ENCODE measurements at places on chromosomes 12 and 14.

GRCh38 chr14:77310026-77310425, 10.7 kb downstream of the POMT2 start:
- peak; percentile 11 for DNase-seq

DNA sequence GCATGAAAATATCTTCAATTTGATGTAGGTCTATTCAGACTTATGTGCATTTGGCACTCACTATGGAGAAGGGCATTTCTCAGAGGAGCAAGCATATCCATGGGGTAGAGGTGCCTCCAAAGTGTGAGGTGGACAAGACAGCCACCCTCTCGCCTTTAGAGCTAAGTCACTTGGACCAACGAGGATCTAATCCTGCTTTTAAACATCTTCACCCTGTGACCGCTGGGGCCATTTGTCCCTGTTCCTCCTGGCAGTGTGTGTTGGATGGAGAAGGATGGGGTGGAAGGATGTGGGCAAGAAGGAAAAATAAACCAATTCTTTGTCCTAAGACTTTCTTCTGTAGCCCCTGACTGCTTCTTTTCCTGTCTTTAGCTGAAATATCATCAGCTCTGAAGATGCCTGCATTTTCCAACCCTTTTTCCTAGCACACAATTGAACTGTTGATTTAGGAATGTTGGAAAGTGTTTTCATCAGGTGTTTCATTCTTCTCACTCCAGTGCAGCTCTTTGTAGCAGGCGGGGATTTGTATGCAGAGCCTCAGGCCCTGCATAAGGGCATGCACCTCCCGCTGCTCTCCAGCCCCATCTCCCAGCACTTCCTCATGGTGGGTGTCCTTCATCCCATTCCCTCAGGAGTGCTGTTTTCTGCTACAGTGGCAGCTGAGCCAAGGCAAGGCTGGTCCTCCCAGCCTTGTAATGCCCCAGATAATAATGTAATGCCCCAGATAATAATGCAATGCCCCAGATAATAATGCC, 5.3 kb downstream of the FGF6 start:
- no peak for DNase-seq

- DNase-seq = no peak
Observed at GRCh38 chr14:90427848-90428426, 31.1 kb downstream of the CALM1 start.

DNA sequence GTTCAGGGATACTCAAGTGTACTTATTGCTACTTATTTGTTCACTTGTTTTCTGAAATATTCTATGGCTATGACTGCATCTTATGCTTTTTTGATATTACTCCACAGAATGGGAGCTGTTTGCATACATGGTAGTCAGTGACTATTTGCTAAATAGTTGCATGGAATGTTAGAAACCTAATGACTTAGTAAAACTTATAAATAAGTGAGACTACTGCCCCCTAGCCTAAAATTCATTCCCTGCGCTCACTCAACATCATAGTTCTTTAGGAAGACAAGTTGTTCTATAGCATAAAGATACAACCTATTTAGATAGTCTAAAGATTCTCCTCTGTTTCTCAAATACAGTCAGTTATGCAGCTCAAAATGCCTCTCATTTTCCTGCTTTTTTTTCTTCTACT, 305.5 kb downstream of the CEP128 start:
- DNase-seq = no peak

GRCh38 chr14:53515276-53515675, 362.2 kb upstream of the DDHD1 start:
- DNase-seq = peak; percentile 76

GRCh38 chr14:59905188-59905587, 14.8 kb upstream of the LRRC9 start:
- no peak for DNase-seq

DNA sequence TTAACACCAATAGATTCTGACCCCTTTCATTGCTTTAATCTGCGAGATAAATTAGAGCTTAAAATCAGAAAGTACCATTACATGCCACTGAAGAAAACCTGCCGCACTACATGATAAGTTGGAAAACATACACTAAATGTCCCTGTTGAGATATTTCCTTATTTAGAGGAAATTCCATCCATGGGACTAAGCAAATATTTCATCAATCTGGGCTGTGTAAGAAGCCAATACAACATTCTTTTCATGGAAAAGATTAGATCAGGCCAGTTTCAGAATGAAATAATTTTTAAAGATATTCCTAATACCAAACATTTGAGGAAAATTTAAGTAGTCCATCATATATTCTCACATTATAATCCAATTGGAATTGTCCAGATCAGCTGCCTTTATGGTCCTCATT, 112.8 kb downstream of the LLPH start:
- DNase-seq = peak; percentile 31

DNA sequence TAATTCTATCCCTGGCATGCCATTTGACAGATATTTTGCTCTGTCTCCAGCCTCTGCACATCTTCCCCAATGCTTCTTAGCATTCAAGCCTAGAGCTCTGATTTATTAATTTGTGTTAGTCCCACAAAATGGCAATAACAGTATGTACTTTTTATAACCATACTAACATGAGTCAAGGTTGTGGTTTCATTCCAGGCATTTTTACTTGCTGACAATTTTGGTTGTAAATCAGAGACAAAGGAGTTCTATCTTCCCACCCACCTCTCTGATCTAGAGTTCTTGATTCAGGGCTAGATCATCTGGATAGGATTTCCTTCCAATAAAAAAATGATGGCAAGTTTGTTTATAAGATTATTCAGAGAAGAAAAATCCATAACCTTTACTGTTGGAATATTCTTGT, 18.5 kb upstream of the CISTR start:
- peak; percentile 96 for DNase-seq

DNA sequence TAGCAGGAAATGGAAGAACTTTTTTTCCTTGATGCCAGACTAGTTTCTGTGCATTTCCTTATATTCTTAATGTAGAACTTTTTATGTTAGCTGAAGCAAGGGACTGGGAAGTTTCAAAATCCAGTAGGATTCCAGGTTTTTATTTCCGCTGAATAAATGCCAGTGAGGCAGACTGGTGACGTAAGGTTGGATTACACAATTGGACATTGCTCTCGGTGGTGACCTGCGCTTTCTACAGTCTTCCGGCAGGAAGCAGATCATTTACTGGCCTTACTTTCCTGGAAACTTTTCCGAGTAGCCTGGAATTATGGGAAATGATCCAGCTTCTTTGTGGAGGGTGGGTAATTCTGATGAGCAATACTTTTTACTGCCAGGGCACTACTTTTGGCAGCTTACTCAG, 3.6 kb downstream of the IFT43 start:
- no peak for DNase-seq

DNA sequence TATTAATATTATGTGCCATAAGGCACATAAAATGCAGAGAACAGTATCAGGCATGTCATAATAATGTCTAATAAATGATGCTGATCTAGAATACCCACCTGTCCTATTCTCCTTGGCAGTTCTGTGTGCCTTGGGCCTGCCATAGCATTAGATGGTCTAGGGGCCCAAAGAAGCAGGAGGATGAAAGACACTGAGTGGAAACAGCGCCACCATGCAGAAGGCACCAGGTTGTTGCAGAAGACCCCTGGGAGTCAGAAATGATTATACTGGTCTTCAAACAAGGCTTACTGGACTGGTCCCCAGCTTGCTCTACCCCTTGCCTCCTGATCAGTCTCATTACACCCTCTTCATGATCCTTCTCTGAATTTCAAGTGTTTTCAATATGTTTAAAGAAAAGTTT, 353.3 kb downstream of the GRIN2B start:
- DNase-seq = no peak

- no peak for DNase-seq
Observed at GRCh38 chr12:647385-648085, 15.7 kb downstream of the NINJ2 start.

GRCh38 chr12:46608431-46609272, 217.1 kb downstream of the SLC38A4 start:
- DNase-seq = peak; percentile 87

GRCh38 chr12:72978999-72979398, 706.8 kb downstream of the TRHDE start:
- no peak for DNase-seq

- no peak for DNase-seq
Observed at GRCh38 chr12:39205969-39206368, 237.0 kb downstream of the KIF21A start.

DNA sequence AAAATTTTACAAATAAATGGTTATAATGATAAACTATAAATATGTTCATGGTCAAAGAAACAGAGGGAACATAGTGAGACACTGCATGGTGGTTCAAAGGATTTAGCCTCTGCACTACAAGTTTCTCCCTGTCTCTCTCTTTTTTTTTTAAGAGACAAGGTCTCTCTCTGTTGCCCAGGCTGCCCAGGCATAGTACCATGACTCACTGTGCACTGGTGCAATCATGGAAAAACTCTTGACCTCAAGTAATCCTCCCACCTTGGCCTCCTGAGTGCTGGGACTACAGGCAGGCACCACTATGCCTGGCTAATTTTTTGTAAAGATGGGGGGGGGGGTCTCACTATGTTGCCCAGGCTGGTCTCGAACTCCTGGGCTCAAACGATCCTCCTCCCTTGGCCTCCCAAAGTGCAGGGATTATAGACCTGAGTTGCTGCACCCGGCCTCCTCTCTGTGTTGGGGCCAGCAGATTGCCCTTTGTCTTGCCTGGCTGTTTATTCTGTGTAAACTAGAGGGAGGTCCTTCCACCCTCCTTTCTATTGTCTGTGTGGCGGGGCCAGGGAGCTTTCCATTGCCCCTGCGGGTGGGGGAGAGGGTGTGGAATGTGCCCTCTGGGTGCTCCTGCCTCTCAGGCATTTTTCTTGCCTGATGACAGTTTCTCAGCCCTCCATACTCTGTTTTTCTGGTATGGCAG, 22.1 kb downstream of the MTHFD1 start:
- peak; percentile 32 for DNase-seq

- peak; percentile 18 for DNase-seq
Observed at GRCh38 chr12:10027721-10028120, 2.8 kb upstream of the CLEC9A start.

GRCh38 chr12:117089463-117089862, 9.8 kb downstream of the TESC start:
- DNase-seq = no peak

DNA sequence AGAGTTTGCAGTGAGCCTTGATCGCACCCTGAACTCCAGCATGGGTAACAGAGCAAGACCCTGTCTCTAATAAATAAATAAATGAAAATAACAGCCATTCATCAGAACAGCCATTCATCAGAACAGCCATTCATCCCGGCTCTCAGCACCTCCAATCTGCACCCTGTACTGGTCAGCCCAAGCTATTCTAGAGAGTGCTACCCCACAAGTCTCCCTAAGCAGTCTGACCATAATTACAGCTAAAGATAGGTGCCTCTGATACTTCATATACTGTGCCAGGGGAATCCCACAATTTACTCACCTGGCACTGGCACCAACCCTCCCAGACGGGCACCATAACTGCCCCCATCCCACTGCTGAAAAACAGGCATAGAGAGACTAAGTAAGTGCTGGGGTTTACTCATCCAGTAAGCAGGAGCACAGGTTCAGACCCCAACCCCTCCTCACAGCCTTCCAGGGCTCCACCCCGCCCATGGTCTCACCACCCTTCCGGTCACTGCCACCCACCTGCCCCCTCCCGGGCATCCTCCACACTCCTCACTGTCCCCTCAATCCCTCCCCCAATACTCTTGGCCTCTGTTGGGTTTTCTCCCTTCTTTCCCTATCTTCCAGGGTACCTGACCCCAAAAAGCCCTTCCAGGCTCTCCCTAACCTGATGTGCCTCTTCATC, 15.2 kb upstream of the EIF5 start:
- DNase-seq = no peak

GRCh38 chr12:5912437-5913334, 32.4 kb downstream of the ANO2 start:
- no peak for DNase-seq

- no peak for DNase-seq
Observed at GRCh38 chr14:37194698-37195097, 3.0 kb upstream of the MIPOL1 start.

GRCh38 chr14:91872011-91872501, 4.7 kb upstream of the TC2N start:
- no peak for DNase-seq

DNA sequence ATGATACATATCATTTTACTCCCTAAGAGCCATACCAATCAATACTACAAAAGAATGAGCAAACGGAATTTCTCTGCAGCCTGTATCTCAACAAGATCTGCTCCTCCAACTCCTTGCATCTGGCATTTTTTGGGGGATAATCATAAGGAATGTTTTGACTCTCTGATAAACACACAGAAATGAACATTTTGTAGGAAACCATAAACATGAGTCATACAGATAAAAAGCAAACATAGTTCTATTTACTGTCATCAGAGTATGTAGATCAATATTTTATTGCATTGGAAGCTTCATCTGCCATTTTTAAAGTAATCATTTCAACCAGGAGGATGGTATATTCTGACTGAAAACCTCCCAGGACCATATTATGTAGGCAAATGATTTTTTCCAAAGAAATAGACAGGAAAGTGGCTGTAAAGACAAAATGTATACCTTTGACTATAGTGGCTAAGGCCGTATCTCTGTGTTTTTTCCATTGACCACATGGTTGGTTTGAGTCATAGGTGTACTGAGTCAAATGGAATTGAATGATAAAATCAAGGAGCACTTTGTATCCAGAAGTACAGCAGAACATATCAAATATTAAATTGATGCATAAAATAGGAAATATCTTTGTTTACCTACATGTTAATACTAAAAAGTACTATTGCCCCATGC, 32.4 kb upstream of the CD69 start:
- peak; percentile 52 for DNase-seq

DNA sequence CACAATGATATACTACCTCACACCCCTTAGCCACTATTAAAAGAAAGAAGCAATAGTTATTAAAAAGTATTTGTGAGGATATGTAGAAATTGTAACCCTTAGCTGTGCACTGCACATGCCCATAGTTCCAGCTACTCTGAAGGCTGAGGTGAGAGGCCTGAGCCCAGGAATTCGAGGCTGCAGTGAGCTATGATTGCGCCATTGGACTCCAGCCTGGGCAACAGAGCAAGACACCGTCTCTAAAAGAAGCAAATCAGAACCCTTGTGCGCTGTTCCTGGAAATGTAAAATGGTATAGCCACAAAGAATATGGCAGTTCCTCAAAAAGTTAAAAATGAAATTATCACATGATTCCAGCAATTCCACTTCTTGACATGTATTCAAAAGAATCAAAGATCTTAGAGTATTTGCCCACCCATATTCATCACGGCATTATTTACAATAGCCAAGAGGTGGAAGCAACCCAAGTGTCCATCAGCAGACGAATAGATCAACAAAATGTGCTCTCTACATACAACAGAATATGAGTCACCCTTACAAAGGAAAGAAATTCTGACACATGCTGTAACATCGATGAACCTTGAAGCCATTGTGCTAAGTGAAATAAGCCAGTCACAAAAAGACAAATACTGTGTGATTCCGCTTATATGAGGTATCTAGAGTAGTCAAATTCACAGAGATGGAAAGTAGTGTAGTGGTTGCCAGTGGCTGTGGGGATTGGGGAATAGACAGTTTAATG, 23.7 kb upstream of the YLPM1 start:
- no peak for DNase-seq

GRCh38 chr14:98140862-98141530, 1131.0 kb downstream of the BCL11B start:
- no peak for DNase-seq

GRCh38 chr14:23346693-23347405, 5.8 kb downstream of the SLC22A17 start:
- DNase-seq = no peak

GRCh38 chr12:3775385-3776035, 22.6 kb upstream of the CRACR2A start:
- DNase-seq = no peak
